ENCODE measurements at places on chromosomes 5 and 9. TPM values are rescaled to one million over a fixed set of nuclear protein-coding genes. Genes with fewer than 3 reads are reported as not detected.

- no peak for DNase-seq
Observed at GRCh38 chr9:108271236-108271635, 584.5 kb downstream of the ACTL7B start.

DNA sequence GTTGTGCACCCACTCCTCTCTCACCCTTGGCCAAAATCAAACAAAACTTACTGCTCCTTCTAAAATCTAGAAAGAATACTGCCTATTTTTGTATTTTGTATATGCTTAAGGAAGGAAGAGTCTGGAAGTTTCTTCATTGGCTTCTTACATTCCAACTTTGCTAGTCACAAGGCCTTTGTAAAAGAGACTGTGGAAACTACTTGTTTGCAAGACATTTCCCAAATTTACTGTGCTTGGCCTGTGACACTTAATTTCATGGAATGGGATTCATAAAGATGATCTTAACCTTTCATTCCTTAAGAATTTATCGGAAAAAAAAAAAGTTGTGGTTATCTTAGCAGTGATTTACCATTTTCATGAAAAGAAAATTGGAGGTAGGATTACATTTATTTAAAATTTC lies 208.9 kb downstream of the VPS13A start:
- DNase-seq = no peak

GRCh38 chr9:127885508-127886281 lies 8.2 kb upstream of the AK1 start:
- DNase-seq = no peak

GRCh38 chr5:172561151-172561550 lies 79.9 kb upstream of the NEURL1B start:
- no peak for DNase-seq

The AQP7 gene
- total RNA-seq = not detected

DNA sequence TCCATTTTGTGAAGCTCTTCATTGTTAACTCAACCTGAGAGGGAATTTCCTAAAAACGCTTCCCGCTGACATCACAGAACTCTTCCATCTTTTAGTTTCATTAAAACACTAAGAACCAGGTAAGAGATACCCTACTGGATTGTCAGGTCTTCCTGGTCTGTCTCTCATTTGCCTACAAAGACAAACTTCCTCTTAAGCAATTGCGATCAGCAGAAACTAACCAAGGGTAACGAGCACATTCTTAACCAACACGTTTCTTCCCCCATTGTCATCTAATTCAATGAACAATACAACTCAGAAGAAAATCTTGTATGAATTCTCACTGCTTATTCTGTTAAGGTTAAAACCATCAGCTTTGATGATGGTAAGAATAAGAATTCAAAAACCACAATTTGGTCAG lies 6.6 kb downstream of the FBXW11 start:
- DNase-seq = no peak

The GABRA1 gene
- not detected for total RNA-seq

The FAXDC2 gene
- not detected for total RNA-seq

DNA sequence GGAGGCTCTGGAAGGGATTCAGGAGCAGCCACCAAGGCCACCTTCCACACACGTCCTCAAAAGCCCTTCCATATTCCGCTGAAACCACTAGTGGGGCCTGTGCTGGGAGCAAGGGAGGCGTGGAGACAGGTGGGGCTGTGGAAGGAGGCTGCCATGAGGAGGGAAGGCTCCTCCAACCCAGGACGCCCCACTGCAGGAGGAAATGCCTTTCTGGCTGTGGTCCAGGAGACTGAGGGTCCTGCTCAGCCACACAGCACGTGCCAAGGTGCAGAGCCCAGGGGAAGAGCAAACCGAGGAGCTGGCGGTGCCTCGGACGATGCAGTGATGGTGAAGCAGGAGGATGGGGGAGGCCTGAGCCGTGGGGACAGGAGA lies 49.5 kb downstream of the ADAMTS2 start:
- no peak for DNase-seq

- DNase-seq = no peak
Observed at GRCh38 chr5:179319741-179320281, 25.4 kb downstream of the ADAMTS2 start.

DNA sequence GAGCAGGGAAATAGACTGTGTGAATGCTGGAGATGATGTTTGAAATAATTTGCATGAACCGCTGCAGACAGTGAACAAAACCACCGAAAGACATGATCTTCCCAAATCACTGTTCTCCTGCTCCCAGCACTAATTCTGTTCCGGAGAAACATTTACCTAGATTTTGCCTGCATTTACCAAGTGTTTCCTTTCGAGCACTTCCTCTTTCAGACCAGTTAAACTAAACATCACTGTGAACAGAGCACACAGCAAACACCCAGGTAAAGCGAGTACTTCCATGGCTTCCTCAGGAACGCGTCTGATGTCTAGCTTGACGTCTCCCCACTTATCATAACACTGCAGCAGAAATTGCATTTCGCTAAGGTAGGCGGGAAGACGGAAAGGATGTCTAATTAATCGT lies 45.1 kb upstream of the PTCH1 start:
- DNase-seq = no peak

The DCANP1 gene
- total RNA-seq = not detected

GRCh38 chr9:27108981-27109541 lies at the start of gene TEK:
TEK (plus strand) TSS chr9:27109225; CDS start chr9:27109591, 366 bp downstream.
- no peak for DNase-seq

DNA sequence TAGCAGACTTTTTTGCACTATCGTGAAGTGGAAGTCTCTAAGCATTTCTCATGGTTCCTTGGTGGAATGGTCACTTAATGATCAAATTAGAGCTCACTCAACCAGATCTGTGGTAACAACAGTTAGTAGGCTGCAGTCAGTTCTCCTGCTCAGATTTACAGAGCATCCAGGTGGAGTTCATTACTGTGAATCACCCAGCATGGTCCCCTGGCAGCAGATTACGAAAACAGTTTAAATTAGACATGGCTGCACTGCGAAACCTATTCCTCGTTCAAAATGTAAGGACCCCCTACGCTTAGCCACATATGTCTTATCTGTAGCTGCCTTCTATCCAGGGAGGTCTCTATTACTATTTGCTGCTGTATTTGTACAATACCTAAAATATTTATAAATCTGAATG lies 823.6 kb upstream of the ARRDC3 start:
- no peak for DNase-seq

GRCh38 chr5:22572941-22573340 lies 280.2 kb downstream of the CDH12 start:
- no peak for DNase-seq

GRCh38 chr9:3867196-3867595 lies 341.4 kb upstream of the RFX3 start:
- no peak for DNase-seq

- DNase-seq = peak; percentile 60
Observed at GRCh38 chr9:14428781-14429230, 114.9 kb upstream of the NFIB start.

DNA sequence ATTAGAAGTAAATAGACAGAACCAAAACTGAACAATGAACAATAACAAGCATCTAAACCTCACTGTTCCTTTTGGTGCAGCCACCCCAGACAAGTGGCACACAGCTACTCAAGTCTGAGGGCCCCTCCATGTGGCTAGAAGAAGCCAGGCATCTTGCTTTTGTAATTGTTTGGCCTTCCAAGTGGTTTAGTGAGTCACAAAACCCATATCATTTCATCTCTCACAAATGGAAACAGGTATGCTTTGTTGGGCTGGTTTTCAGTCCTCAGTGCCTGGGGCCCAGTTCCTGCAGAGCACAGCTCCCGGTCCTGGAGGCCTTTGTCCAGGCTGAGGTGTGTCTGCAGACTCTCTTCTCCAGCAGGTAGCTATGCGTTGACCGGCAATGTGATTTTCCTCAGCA lies 16.7 kb downstream of the PRLR start:
- DNase-seq = peak; percentile 25

DNA sequence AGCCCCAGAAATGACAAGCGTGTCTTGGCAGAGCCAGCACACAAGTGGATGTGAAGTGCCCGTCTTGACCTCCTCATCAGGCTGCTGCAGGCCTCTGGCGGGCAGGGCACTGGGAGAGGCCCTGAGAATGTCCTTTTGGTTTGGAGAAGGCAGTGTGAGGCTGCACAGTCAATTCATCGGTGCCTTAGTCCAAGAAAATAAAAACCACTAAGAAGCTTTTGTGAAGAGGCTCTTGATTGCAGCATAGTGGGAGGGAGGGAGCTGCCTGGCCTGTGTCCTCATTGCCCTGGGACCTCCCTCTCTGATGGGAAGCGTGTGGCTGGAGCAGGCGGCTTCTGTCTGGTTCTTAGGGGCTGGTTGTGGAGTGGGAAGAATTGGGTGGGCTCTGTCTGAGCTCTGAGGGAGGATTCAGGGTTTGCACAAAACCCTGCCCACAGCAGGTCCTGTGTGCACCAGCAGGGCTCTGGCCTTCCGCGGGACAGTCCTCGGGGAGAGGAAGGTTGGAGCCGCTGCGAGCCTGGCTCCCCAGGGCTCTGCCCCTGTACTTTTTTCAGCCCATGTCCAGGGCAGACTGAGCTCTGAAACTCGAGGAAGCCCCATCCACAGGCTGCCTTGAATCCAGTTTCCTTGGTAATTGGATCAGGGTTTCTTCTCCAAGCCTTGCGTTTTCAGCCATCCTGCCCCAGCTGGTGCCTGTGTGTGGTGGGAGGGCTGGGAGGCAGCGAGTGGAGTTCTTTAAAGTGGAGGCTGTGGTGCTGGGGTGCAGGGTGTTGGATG lies 1.1 kb downstream of the HRCT1 start:
- DNase-seq = no peak

DNA sequence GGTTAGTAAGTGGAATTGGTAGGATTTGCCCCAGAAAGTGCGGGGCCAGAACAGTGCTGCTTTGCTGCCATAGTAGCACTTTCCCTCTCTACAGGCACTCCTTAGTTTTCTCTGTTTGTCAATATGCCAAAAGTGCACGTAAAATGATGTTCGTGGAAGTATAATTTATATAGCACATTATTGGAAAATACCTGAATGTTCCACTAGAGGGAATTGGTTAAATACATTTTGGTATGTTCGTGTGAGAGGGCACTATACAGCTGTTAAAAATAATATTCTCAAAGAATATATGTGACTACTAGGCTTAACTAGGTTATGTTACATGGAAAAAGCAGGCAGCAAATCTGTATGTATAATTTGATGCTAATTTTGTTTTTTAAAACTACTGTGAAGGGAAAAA lies 184.0 kb upstream of the GDNF start:
- no peak for DNase-seq

GRCh38 chr5:146307796-146308195 lies 30.8 kb upstream of the POU4F3 start:
- no peak for DNase-seq

DNA sequence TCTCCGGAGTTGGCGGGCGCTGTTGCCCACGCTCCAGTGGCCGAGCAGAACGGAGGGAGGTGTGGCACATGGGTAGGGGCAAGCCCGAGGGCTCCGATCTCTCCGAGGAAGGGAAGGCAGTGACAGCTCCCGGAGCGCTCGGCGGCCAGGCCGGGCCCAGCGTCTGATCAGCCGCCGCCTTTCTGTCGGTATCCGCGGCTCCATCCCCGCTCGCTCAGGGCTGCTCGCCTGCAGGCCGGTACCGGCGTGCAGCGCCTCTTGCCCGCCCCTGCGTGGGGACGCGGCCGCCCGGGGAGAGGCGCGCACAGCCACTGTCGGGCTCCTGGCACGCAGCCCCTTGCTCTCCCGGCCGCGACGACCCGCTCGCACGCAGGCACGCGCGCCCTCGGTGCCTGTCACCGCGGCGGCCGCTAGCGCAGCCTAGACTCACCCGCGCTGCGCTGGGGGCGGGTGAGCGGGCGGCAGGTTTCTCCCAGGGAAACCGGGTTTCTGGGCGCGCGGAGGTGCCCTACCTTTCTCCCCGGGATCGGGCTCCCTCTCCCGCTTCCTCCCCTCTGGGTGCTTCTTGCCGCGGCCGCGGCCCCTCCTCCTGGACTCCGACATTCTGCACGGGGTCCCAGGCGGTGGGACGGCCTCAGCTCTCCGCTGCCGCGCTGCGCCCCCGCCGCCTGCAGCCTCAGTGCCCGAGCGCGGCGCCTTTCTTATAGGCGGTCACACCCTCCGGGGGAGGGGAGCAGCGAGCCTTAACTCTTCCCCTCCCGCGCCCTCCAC lies 108.4 kb downstream of the PSD2 start:
- peak; percentile 13 for DNase-seq

DNA sequence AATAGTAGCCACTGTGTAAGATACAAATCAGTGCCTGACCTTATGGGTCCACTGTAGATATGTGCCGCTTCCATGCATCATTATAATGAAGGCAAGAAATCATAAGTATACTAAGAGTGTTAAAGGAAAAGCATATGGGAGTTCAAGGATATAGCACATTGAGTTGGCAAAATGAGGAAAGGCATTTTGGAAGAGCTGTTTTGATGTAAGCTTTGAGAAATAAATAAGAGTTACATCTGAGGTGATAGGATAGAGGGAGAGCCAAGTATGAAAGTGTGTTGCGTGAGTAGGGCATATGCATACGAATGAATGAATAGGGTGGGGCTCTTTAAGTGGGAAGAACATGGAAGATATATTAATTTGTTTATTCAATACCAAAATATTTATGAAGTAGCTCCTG lies 101.0 kb upstream of the DMAC1 start:
- no peak for DNase-seq

The RNF208 gene
- 4.9 TPM for total RNA-seq

DNA sequence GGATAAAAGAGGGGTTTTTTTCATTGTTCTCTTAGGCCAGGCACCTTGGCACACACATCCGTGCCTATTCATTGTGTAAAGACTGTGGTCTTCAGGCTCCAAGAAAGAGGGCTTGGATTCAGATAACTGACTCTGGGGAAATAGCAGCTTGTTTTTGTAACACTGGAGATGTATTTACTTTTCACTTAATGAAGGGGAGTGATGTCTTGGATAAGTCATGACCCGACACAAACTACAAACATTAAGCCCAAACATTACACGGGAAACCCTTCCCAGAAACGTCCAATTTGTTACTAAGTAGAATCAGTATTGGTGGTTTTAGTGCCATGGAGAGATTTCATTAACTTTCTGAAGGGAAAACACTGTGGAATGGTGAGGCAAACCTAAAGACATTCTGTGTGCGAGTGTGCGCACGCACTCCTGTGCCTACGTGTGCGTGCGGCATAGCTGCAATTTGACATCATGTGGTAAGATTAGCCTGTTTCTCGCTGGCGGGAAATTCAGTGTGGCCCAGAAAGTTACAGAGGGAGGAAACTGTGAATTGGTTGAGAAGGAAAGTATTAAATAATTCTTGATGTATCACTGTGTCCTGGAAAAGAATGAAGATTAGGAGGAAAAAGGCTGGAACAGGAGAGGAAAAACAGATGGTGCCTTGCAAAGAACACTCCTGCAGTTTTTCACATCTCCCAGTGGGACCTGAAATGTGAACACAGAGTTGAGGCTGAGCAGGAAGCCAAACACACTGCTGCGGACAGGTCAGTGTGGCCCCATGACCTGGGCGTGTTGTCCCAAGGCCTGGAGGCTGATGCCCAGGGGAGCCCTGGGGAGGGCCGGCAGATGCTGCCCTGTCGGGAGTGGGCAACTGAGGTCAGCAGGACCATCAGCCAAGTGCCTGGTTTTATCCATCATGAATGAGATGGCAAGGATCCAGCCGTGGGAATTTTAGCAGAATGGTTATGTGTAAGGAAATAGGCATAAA lies 108.5 kb downstream of the GAS1 start:
- DNase-seq = no peak
